Mesothelial cell of epicardium (in vitro differentiated cells): ENCODE measurements at places on chromosomes 3 and 15.
A peak's percentile ranks its signal among the peaks of the same experiment; 100 is the strongest.

GRCh38 chr3:124730129-124730940 lies at the start of gene UMPS:
TSS of gene UMPS (plus strand) at chr3:124730452. CDS start at chr3:124730472, 20 bp downstream.
- H3K36me3 ChIP-seq = peaks cover 2% of the 10 kb centered on the region
- peak; percentile 91 for DNase-seq
- peak within 1 kb of the TSS; percentile 99 for H3K4me3 ChIP-seq
- peaks cover 7% of the 10 kb centered on the region for H3K27me3 ChIP-seq

DNA sequence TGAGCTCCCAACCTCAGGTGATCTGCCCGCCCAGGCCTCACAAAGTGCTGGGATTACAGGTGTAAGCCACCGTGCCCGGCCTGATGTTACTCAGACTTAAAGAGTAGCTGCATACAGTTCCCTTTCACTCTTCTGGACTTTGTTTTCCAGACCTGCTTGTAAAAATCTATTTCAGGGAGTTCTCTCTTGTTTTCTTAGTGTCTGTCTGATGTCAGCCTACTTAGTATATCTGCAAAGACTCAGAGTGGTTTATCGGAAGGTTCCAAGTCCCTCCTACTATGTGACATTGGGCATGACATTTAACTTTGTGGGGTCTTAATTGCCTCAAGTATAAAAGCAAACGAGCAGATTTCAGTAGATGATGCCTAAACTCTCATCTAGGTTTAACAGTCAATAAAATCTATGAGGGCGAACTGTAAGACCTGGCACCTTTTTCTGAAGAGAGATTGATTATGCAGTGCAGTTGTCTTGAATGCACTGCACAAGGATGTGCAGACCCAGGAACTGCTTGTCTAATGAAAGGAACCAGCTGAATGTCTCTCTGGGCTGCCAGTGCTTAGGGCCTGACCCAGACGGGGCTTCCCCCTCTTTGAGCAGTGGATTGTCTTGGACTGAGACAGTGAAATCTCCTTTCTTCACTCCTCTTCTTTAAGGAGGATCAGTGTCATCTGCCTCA lies 301.4 kb downstream of the PTPRG start:
- DNase-seq = no peak
- H3K27ac ChIP-seq = no peak overlapping the region
- H3K36me3 ChIP-seq = no peaks in the 10 kb centered on the region
- no peaks in the 10 kb centered on the region for H3K27me3 ChIP-seq
- no peak overlapping the region for H3K4me3 ChIP-seq
- H3K4me1 ChIP-seq = peaks cover 14% of the 10 kb centered on the region

- H3K36me3 ChIP-seq = peaks cover 1% of the 10 kb centered on the region
- H3K27ac ChIP-seq = no peak overlapping the region
- DNase-seq = no peak
- no peak overlapping the region for H3K4me3 ChIP-seq
These were observed 477.9 kb upstream of the NECTIN3 start for GRCh38 chr3:110593749-110594148.

GRCh38 chr3:160771811-160772459 lies 15.9 kb downstream of the PPM1L start:
- no peak overlapping the region for H3K27ac ChIP-seq
- no peaks in the 10 kb centered on the region for H3K27me3 ChIP-seq
- no peak for DNase-seq
- H3K36me3 ChIP-seq = no peaks in the 10 kb centered on the region

GRCh38 chr3:7917443-7918151 lies 584.0 kb upstream of the LMCD1 start:
- no peak overlapping the region for H3K4me3 ChIP-seq
- DNase-seq = no peak
- no peaks in the 10 kb centered on the region for H3K36me3 ChIP-seq
- no peaks in the 10 kb centered on the region for H3K4me1 ChIP-seq

- no peak overlapping the region for H3K27ac ChIP-seq
- no peaks in the 10 kb centered on the region for H3K4me1 ChIP-seq
- peaks cover 29% of the 10 kb centered on the region for H3K27me3 ChIP-seq
- H3K4me3 ChIP-seq = no peak overlapping the region
These were observed 31.6 kb upstream of the PCSK6 start for GRCh38 chr15:101521069-101521468.

DNA sequence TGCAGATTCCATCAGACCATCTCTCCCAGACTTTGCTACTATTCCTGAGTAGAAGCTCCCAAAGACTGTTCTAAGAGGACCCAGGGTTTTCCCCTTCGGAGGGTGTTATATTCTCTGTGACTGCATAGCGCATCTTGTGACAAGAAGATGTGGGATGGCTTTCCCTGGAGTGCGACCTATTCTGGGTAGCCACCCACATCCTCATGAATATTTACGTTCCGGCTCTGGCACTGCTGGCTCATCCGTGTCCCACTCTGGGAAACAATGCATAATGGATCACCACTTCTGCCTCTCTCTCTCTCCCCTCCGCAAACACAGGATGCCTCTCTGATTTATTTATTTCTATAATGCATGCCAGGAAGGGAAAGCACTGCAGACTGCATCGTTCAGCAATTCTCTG lies 166.1 kb downstream of the PYDC2 start:
- no peak for DNase-seq
- no peaks in the 10 kb centered on the region for H3K27me3 ChIP-seq
- H3K4me1 ChIP-seq = peaks cover 9% of the 10 kb centered on the region
- H3K4me3 ChIP-seq = no peak overlapping the region

GRCh38 chr15:70235347-70235746 lies 137.6 kb upstream of the TLE3 start:
- no peak overlapping the region for H3K27ac ChIP-seq
- peaks cover 23% of the 10 kb centered on the region for H3K4me1 ChIP-seq
- peaks cover 9% of the 10 kb centered on the region for H3K36me3 ChIP-seq
- peaks cover 4% of the 10 kb centered on the region for H3K27me3 ChIP-seq

DNA sequence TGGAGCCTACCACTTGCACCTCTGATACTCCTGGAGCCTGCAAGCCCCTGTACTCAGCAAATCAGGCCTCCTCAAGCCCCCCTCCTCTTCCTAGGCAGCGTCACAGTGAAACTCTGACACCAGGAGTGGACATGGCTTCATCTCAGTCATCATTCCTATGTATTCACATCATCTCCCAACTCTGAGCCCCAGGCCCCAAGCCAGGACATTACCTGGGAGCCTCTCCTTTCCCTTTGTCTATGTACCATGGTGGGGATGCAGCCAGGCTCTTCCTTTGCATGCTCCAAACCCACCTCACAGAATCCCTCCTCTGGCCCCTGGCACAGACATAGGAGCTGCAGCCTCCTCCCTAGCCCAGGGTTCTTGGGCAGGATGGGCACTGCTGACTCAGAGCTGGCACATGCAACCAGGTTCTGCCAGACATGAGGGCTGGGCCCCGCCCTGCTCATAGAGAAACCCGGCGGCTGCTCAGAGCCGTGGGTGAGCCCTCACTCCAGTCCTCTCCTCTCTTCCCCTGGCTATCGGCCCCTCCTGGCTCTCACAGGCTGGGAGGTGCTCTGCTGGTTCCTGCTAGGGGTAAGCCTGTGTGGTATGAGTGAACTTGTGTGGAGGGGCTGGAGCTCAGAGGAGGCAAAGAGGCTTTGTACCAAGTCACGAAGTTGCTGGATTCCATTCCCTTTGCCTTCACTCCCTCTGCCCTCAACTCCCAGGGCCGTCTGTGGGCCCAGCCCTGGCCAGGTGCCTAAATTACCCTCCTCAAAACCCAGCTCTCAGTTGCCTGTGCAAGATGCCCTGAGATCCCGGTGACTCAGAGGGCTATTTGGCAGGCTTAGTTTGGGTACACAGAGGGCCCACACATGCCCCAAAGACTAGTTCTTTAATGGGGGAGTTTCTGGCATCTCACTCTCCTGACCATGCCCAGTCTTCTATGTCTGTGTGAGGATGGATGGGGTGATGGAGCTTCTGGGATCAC lies 1.9 kb upstream of the PLCD1 start:
- no peaks in the 10 kb centered on the region for H3K36me3 ChIP-seq
- H3K27ac ChIP-seq = peak overlapping the region; percentile 9
- peak overlapping the region; percentile 51 for H3K4me3 ChIP-seq
- H3K4me1 ChIP-seq = peaks cover 12% of the 10 kb centered on the region

DNA sequence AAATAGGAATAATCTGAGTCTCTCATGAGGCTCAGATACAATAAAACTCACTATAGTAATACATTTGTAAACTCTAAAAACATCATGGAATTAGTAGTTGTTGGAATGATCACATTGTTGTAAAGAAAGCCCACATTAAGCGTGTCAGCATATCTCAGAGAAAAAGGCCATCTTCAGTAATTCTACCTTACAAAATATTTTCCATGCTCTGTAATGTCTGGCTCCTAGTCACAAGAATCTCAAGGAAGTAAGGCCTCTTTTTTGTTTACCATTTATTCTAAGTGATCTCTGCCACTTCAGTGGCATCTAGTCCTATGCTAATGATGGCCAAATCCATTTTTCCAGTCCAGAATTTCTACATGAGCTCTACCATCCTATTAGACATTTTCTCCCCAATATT lies 240.2 kb upstream of the ZNF717 start:
- no peak overlapping the region for H3K4me3 ChIP-seq
- no peak for DNase-seq

DNA sequence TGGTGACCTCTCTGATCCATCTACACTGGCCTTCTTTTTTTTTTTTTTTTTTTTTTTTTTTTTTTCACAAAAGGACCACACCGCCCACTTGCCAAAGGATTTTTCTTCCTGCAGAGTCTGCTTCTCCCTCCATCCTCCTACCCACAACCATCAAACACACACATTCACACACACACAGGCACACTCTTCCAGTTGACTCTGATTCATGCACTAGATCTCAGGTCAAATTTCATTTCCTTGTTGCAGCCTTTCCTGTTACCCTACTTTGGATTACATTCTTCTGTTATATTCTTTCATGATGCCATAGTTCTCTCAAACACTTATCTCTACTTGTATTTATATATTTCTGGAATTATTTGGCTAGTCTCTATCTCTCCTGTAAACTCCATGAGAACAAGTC lies 133.9 kb downstream of the STAC start:
- no peak overlapping the region for H3K27ac ChIP-seq
- H3K27me3 ChIP-seq = no peaks in the 10 kb centered on the region
- peaks cover 24% of the 10 kb centered on the region for H3K4me1 ChIP-seq
- H3K4me3 ChIP-seq = no peak overlapping the region
- H3K36me3 ChIP-seq = peaks cover 2% of the 10 kb centered on the region
- DNase-seq = no peak

GRCh38 chr15:48592221-48592731 lies 53.2 kb downstream of the FBN1 start:
- no peak for DNase-seq
- H3K36me3 ChIP-seq = peaks cover 4% of the 10 kb centered on the region
- peaks cover 9% of the 10 kb centered on the region for H3K27me3 ChIP-seq
- H3K4me1 ChIP-seq = peaks cover 12% of the 10 kb centered on the region

- DNase-seq = no peak
- H3K27ac ChIP-seq = peak overlapping the region; percentile 83
- no peak overlapping the region for H3K4me3 ChIP-seq
- H3K4me1 ChIP-seq = peaks cover 54% of the 10 kb centered on the region
- no peaks in the 10 kb centered on the region for H3K27me3 ChIP-seq
These were observed 164.3 kb upstream of the IL12A start for GRCh38 chr3:159824333-159824732.

DNA sequence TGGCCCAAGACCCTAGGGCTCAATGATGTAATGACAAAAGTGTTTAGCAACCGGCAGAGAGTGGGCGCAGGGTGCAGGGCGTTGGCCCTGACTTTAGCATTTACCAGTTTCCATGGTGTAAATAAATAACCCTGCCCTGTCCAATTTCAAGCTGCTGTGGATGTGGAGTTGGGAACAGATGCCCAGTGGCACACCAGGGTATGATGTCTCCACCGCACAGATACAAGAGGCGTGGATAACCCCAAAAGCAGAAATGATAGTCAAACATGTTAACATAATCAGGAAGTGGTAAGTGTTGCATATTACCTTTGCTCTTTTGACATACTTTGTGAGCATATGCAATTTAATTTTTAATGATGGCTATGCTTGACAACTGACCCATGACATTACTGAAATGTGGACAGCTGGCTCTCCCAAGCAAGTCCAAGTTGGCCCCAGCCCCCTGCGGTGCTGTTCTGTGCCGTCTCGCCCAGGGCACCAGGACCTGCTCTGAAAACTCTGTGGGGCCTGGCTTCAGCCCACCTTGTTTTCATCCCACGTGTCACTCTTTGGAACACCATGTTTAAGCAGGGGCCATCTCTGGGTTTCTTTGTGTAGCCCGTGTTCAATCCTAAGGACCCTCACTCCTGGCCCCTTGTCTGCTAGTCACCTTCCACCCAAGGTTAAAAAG lies 10.8 kb upstream of the ANPEP start:
- peaks cover 10% of the 10 kb centered on the region for H3K4me1 ChIP-seq
- DNase-seq = no peak
- no peak overlapping the region for H3K27ac ChIP-seq
- H3K27me3 ChIP-seq = peaks cover 8% of the 10 kb centered on the region
- H3K4me3 ChIP-seq = no peak overlapping the region
- no peaks in the 10 kb centered on the region for H3K36me3 ChIP-seq

- no peak for DNase-seq
- H3K4me3 ChIP-seq = no peak overlapping the region
- peaks cover 8% of the 10 kb centered on the region for H3K36me3 ChIP-seq
- H3K4me1 ChIP-seq = peaks cover 10% of the 10 kb centered on the region
- no peak overlapping the region for H3K27ac ChIP-seq
- H3K27me3 ChIP-seq = no peaks in the 10 kb centered on the region
These were observed 22.1 kb downstream of the SIAH2 start for GRCh38 chr3:150740733-150741496.

DNA sequence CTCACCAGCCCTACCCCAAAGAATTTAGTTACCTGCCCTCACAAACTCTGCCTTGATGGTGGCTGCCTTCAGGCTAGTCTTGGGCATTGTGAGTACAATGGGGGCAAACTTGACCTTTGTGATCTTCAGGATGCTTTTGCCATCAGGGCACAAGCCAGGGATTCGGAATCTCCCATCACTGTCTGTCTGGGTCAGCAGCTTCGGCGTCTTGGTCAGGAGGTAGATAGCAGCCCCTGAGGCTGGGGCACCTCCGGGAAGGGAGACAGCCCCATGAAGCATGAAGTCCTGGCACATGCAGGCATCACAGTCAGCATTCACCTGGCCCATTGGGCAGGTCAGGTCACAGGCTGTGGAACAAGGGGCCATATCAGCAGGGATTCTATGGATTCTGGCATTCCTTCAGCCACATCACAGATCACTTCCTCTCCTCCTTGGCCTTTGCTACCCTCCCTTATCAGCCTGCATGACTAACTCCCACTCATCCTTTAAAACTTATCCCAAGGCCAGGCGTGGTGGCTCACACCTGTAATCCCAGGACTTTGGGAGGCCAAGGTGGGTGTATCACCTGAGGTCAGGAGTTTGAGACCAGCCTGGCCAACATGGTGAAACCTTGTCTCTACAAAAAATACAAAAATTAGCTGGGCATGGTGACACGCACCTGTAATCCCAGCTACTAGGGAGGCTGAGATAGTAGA lies 6.9 kb downstream of the CILP start:
- H3K4me1 ChIP-seq = peaks cover 6% of the 10 kb centered on the region
- no peak overlapping the region for H3K4me3 ChIP-seq
- H3K27ac ChIP-seq = no peak overlapping the region
- no peak for DNase-seq

GRCh38 chr3:32455609-32456428 lies 46.8 kb downstream of the CMTM6 start:
- no peaks in the 10 kb centered on the region for H3K27me3 ChIP-seq
- peaks cover 37% of the 10 kb centered on the region for H3K4me1 ChIP-seq
- DNase-seq = no peak
- no peak overlapping the region for H3K4me3 ChIP-seq
- peaks cover 3% of the 10 kb centered on the region for H3K36me3 ChIP-seq
